ENCODE measurements at places on chromosomes 7 and 10. TPM values are rescaled to one million over a fixed set of nuclear protein-coding genes. Genes with fewer than 3 reads are reported as not detected.

GRCh38 chr7:90728568-90728967 is 132.4 kb downstream of the CDK14 start:
- no peak for DNase-seq

GRCh38 chr10:43123361-43124093 is 14.7 kb upstream of the CSGALNACT2 start:
- DNase-seq, result no peak

DNA sequence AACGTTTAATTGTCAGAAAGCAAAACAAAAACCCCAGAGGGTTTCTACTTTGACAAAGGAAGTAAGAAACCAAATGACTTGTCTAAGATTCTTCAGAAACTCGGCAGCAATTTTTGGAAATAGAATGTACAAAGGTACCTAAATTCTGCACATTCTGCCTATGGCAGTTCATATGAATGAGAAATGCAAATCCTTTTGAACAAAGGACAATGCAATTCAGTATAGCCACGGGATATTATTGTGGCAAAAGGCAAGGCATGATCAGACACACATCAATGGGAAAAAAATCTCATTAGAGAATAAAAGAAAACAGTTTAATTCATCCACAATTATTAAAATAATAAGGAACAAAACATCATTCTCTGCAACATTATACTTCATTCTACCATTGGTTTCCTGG is 93.4 kb downstream of the SEMA3C start:
- no peak for DNase-seq

DNA sequence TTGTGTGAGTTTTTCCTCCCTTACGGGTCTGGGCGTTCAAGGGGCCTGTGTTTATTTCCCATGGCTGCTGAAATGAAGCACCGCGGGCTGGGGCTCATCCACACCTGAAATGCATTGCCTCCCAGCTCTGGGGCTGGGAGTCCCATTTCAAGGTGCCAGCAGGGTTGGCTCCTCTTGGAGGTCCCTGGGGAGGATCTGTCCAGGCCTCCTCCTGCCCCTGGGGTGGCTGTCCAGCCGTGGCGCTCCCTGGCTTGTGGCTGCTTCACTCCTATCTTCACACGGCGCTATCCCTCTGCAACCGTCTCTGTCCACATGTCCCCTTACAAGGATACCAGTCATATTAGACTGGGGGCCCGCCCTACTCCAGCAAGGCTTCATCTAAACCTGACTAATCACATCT is 41.1 kb upstream of the CNPY1 start:
- no peak for DNase-seq

DNA sequence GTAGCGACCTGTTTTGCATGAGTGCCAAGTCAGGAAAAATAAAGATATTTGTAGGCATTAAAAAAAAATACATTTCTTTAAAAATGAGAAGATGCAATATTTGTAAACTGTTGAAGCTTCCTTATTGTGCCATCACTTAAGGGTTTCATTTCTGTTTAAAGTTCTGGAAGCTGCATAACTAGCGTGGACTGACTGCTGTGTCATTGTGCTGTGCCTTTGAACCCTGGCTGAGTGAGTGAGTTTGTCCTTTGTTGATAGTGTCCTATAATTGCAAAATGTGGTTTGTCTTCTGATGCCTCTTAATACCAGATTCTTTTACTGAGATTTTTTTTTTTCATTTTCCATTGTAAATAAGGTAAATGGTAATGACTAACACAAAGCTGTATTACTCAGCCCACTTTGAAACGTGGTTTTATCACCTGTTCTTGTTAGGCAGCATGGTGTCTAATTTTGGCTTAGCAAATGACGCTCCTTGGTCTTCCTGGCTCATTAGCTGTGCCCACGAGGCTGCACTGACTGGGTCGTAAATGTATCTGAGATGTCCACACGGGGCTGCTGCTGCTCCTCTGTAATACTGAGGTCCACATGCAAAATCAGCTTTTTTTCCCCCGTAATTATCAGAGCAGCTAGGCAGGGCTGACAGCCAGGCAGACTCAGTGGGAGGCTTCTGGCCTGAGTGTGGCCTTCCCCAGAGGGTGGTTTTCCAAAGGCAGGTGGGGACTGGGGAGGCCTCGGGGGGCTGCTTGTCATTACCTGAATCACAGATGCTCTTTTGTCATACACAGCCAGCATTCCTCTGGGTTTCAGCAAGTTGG is 14.8 kb downstream of the ZSCAN25 start:
- DNase-seq, result peak; percentile 80

- DNase-seq, result no peak
Measured at GRCh38 chr10:129253865-129254179, 213.2 kb upstream of the MGMT start.

DNA sequence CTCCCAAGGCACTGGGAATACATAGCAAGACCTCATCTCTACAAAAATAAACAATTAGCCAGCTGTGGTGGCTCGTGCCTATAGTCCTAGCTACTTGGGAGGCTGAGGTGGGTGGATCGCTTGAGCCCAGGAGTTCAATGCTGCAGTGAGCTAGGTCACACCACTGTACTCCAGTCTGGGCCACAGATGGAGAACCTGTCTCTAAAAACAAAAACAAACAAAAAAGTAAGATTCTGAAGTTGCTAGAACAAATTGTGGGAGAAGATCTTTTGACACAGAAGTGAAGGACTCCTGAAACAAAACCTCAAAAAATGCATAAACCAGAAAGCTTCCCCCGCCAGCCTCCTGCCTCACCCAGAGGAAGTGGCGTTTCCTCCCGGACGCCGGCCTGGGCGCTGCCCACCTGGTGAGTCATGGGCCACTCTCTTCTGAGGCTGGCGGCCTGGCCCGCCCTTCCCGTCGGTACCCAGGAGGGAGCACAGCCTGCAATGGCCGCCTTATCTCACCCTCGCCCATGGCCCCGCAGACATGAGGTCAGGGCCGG is 25.4 kb upstream of the ELN start:
- DNase-seq, result peak; percentile 82

DNA sequence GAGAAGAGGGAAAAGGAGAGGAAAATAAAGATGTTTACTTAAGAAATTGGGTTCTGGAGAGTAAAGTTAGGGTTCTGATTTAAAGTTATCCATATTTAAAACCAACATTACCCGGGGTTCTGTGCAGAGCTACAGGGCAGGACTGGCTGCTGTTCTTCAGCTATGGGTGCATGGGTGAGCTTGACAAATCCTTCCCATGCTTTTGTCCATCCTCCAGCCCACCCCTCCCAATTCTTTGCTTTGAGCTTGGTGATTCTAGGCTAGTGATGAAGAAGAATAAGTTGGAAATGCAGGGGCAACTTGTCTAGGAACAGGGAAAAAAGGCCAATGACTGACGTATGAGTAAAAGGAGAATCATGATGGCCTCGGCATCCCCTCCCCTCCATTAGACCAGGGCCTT is 636.0 kb downstream of the LRMDA start:
- DNase-seq, result no peak

DNA sequence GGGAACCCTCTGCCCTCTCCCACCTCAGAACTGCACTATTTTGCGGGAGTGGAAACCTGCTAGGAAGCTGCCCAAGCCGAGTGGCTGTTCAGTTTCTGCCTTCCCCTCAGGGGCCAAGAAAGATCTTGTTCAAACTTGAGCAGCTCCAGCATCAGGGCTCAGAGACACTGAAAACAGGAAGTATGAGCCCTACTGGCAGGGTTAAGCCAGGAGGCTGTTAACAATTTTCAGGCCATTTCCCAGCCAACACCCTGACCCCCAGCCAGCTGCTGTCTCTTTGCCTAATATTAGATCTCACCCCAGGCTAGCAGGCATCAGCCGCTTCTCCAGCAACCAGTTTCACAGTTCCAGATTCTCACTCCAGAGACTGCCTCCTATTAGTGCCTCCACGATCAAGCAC is 9.2 kb downstream of the PLAU start:
- peak; percentile 81 for DNase-seq

GRCh38 chr10:10849306-10849705 is 168.4 kb upstream of the CELF2 start:
- no peak for DNase-seq

The TRPV6 gene
- not detected for total RNA-seq

The SRRM3 gene
- total RNA-seq, result 0.40 TPM

The NFE2L3 gene
- 2.6 TPM for total RNA-seq

The SFRP4 gene
- total RNA-seq, result 0.32 TPM

The RBP4 gene
- 0.17 TPM for total RNA-seq

The RELN gene
- total RNA-seq, result 0.63 TPM

Measured in LHCN-M2 (cell line).